ENCODE measurements at places on chromosomes 3 and 15.

- DNase-seq: peak; percentile 70
Measured at GRCh38 chr3:64595253-64595694, 92.5 kb downstream of the ADAMTS9 start.

- DNase-seq: no peak
Measured at GRCh38 chr3:95333826-95334225, 1271.0 kb downstream of the NSUN3 start.

DNA sequence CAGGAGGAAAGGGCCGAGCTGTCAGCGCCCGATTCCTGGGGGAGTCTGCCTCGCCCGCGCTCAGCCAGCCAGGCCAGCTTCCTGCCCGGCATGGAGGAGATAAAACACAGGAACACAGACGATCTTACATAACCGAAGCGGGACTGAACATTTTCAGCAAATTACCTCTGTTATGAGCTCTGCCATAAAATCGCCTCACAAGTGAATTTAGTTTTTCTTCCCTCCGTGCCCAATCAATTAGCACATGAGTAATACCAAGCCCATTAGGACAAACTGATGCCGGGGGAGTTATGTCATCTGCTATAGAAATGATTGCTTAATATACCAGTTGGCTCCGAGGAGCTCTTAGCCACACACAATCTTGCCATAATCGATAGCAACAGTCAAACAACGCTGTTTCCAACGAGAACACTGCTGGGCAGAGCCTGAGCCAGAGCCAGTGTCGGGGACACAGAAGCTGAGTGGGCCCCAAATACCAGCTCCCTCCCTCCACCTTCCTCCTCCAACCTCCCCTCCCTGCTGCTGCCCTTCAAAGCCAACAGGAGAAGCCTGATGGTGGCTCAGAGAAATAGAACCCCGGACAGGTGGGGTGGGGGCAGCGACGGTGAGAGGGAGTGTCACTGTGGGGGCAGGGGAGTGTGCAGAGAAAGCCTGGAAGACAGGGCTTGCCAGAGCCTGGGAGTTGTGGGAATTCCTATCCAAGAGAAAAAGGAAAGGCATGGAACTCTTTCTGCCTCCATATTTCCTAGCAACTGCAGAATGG is 279.4 kb upstream of the TLE3 start:
- peak; percentile 93 for DNase-seq

DNA sequence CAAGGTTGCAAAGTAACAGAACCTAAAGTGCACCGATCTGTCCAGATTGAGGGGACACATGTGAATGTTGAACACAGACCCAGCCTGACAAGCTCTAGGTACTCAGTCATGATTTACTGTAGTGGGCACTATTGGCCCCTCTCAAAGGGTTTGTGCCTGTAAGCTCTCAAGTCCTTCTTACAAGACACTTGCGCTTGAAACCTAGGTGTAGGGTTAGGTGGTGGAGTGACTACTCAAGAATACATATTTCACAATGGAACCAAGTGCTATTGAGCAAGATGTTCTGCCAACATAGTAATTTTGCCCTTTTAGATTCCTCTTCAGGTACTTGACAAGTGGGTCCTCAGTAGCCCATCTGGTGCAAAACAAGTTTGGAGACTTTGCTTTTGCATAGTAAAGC is 169.9 kb downstream of the AKAP13 start:
- no peak for DNase-seq

GRCh38 chr3:37935756-37936666 is 54.6 kb upstream of the VILL start:
- no peak for DNase-seq

DNA sequence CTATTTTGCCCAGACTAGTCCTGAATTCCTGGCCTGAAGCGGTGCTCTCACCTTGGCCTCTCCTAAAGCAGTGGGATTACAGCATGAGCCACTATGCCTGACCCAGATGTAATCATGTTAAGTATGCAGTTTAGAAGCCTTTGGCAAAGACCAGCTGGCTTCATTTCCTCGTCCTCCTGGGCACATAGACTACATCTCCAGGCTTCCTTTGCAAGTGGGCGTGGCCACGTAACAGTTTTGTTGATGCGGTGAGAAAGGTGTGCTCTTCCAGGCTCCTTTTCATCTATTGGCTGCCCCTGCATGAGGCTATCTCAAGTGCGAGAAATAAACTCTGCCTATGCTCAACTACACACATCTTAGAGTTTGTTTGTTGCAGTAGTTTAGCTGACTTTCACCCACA is 13.0 kb downstream of the SV2B start:
- no peak for DNase-seq

- DNase-seq: no peak
Measured at GRCh38 chr3:169907476-169907875, 3.9 kb upstream of the SAMD7 start.

DNA sequence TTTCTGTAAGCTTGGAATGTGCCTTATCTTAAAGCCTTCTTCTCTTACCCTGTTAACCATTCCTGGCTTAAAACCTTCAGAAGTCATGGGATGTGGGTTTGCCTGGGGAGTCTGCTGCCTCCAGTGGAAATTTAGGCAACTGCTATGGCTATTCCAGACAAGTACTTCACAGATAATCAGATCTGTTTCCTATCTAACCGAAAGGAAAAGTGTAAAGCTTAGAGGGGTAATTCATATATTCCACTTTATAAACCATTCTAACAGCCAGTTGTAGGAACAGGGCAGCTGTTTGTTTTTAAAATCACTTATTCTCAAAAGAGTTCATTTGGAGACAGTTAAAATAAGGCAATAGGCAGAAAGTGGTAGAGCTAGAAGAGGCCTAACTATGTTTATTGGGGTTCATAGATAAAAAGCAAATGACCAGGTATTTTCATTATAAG is 219.9 kb downstream of the TCF12 start:
- DNase-seq: no peak
